ENCODE measurements at places on chromosomes 1 and 21.

DNA sequence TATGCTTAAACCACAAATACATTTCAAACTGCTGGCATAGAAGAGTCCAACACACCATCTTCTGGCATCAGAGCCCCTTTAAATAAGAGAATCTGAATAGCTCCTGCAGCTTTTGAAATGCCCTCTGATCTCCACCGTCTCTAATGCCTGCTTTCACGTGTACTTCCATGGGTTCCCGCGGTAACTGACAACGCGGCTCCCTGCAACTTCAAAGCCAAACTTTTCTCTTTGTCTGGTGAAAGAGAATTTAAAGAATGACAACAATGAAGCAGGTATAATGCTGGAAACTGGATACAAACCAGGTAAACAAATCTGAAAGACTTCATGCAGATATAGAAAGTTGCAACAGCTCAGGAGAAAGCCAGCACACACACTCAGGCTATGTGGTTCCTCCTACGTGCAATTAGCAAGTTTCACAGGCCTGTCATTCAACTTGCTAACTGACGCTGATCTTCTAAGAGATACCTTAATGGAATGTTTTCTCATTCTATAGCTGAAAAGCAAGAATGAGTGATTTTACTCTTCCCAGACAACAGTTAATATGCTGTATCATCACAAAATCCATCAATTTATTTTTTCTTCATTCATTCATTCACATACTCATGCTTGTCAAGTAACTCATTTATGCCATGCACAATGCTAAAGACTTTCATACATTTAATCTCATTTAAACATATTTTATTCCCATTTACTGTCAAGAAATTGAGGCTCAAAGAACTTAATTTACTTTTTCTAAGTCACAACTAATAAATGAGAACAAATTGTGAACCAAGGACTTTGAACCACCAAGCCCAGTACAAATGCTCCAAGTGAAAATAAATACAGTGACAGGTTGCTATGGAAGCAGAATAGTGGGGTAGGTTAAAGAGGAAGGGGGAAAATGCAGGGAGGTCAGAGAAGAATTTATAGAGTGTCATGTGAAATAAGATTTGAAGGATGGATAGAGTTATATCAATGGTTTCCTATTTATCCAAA, 202.7 kb upstream of the SNX7 start:
- DNase-seq: no peak

GRCh38 chr1:42735477-42736105, 4.4 kb downstream of the CLDN19 start:
- no peak for DNase-seq

DNA sequence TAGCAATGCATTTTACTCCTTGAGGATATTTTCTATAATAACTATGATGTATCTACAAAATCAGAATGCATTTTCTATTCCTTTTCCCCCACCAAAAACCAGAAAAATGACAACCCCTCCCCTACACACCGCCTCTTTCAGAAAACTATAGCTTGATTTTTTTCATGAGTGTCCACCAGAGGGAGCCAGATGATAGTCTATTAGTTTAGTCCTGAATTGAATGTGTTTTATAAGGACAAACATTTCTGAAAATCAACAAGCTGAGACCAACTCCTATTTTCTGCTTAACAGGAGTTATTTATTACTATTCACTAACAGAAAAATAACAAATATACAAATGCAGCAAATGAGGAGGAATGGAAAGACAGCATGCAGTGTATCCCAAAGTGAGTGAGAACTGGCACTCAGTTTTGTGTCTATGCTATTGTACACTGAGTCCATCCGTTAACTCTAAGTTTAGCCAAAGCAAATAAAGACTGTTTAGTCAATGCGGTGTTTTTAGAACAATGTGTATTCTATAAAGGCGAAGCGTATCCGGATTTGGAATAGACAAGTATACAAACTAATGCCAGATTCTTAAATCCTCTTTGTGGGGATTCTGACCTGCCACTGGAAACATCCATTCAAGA, 182.6 kb downstream of the VAV3 start:
- peak; percentile 7 for DNase-seq

- DNase-seq: peak; percentile 57
Measured at GRCh38 chr1:209368864-209369598, 214.5 kb upstream of the CAMK1G start.

GRCh38 chr1:89363638-89364536, at the start of gene GBP6:
Gene GBP6, plus strand, starts transcription at chr1:89364059. Its CDS starts 4,493 bp downstream, at chr1:89368552.
- DNase-seq: no peak

- DNase-seq: no peak
Measured at GRCh38 chr1:184340984-184341383, 45.8 kb upstream of the C1orf21 start.

DNA sequence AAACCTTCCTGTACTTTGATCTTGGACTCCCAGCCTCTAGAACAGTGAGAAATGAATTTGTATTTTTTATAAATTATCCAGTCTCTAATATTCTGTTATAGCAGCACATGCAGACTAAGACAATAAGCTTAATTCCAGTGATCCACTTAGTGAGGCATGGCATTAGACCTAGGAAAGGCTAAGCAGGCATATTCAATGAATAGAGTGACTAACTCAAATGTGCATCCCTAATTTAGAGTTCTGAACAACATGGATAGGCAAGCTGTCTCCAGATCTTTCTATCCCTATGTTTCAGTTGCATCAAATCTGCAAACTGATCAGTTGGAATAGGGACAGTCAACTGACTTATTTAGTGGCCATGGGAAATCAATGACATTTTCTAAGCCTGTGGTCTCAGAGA, 4.3 kb upstream of the ERICH3 start:
- DNase-seq: no peak

DNA sequence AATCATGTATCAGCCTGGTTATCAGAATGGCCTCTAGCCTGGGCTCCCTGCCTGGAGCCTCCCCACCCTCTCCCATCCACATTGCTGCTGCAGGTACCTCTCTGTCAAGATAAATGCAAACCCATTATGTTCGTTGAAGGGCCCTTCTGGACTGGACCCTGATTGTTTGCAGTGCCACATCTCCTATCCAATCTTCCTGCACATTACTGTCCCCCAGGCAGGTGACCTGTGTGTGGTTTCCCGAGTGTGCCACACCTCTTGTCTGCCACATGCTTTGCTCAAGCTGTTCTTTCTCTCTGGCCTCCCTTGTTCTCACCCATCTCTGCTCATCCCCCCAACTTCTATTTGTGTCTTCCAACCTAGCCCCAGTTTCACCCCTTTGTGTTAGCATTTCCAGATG, 32.4 kb downstream of the IER5 start:
- no peak for DNase-seq

DNA sequence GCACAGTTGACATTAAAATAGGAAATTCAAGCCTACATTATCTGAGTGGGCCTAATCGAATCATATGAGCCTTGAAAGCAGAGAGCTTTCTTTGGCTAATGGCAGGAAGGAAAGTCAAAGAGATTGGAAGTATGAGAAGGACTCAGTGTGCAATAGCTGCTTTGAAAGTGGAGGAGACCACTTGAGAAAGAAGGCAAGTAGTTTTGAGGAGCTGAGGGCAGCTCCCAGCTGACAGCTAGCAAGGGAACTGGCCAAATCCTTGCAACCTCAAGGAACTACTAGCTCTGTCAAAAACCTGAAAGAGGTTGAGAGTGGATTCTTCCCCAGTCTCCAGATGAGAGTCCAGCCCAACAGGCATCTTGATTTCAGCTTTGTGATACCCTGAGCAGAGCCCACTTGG, 149.0 kb upstream of the CACYBP start:
- no peak for DNase-seq

- DNase-seq: no peak
Measured at GRCh38 chr21:35348686-35349085, 299.6 kb upstream of the RUNX1 start.

GRCh38 chr1:156319664-156320063, 18.4 kb downstream of the CCT3 start:
- DNase-seq: no peak

- DNase-seq: no peak
Measured at GRCh38 chr1:219651993-219652392, 39.1 kb upstream of the ZC3H11B start.

DNA sequence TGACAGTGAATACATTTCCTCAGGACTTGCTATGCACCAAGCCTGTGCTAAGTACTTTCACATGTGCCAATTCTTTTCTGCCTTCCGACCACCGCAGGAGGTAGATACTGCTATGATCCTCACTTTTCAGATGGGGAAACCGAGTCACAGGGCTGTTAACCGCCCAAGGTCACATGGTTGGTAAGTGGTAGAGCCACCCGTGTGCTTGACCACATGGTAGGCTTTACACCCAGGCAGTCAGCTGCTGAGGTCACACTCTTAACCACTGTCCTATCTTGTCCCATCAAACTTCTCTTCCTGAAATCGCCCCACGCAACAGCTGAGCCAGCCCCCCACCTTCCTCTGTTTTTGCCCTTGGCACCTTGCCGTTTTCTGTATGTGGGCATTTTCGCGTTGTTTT, 31.0 kb upstream of the SDHB start:
- DNase-seq: no peak

- no peak for DNase-seq
Measured at GRCh38 chr1:237672748-237673147, 218.0 kb downstream of the ZP4 start.

DNA sequence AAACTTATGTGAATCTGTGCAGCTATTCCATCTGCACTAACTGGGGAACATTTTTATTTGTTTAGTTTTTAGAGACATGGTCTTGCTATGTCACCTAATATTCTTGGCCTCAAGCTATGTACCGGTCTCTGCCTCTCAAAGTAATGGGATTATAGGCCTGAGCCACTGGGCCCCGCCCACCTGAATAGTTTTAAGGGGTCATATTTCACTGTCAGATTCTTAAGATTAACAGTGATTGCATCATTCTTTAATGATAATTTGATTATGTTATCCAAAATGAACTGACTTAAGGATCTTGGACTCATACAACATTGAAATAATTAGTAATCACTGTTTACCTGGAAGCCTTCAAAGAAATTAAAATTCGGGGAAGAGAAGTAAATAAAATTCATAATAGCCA, 12.6 kb upstream of the KLF18 start:
- DNase-seq: no peak

GRCh38 chr1:197955486-197956394, 38.6 kb downstream of the LHX9 start:
- DNase-seq: no peak

DNA sequence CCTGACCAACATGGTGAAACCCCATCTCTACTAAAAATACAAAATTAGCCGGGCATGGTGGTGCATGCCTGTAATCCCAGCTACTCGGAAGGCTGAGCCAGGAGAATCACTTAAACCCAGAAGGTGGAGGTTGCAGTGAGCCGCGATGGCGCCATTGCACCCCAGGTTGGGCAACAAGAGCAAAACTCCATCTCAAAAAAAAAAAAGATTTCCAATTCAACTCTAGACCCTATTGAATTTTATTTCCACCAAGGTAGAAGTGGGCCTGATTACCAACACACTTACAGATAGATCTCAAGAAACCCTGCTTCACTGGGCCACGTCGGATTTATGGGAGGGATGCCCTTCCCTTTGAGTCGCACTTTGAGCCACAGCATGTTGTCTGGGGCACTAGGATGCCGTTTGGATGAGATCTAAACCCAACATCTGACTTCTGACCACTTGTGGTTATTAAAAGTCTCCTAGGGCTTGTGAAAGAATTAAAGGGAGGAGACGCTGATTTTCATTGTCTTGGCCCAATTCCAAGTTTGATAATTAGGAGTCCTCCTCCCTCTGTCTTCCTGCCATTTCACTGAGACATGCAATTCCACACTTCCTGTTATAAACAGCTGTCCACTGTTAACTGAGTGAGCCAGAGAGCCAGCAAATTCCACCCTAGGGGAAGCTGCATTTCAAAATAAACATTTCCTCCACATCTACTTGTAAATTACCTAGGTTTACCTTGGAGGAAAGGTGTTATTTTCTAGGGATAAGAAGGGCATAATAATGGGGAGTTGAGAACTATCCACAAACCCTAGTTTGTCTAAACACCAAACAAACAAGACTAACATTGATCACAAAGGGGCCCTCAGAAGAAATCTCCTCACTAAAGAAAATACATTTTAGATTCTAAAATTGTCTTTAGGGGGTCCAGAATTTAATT, 5.2 kb upstream of the RERE start:
- no peak for DNase-seq

GRCh38 chr1:165542015-165542631, 1.7 kb upstream of the LRRC52 start:
- no peak for DNase-seq

DNA sequence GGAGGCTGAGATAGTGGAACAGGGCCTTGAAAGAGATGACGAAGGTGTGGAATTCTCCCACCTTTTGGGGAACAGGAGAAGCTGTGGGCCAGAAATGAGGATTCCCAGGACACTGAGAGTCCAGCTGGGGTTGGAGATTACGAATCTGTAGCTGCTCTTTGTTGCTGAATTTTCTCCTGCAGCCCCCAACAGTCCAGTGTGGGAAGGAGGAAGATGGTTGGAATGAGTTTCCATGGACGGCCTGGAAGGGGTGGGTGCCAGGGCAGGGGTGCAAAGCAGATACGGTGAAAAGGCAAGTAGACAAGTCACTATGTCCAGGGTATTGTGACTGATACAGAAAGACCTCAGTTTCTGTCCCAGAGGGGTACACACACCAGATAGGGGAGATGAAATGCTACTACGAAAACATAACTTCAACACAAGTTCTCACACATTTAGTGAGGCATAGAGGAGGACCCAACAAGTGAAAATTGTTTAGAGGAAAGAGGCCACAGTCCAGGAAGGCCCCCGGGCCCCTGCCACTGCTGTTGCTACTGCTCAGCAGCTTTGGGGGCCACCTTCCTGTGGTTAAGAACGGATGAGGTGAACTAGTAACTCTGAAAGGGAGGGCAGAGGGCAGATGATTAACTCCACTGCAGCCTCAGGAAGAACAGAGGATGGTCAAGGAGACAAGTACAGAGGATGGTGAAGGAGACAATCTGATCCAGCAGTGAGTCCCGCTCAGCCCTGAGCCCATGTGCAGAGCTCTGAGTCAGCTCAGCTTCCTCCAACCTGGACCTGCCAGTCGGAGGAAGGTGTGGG, 7.3 kb downstream of the CD244 start:
- no peak for DNase-seq

DNA sequence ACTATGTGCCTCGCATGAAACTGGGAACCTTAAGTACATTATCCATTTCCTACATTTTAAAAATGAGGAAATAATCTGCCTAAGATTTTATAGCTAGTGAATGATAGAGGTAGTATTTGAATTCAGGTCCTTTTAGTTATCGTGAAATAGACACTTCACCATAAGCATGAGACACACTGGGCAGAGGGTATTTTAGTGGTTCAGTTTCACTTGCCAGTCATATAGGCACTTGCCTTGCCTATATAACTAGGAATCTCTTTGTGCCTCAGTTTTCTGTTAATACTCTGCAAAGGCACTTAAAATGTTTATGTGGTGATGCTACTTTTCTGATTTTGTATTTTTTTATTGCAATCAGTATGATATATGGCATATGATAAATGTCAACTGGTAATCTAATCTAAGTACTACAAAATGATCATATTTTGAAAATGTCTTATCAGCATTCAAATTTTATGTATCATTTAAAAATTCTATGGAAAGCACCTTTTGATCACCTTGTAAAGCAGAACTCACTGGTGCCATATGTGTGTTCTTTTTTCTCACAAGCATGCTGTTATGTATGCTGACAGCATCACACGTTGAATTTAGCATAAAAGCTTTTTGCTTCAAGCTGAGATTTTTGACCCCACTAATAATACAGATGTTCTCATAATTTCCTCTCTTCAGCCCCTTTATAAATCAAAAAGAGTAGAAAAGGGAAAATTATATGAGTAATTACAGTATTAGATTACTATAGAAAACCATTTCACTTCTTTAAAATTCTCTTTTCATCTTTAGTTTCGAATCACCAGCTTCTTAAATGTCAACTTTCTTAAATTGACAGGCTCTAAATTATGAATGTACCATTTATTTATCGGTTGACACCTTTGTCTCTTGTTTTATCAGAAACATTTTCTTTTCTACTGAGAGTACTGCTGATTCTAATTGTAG, 52.6 kb downstream of the RPS6KC1 start:
- DNase-seq: no peak
